ENCODE measurements at places on chromosomes 12 and 14.

GRCh38 chr12:80937391-80938238, at the start of gene LIN7A:
LIN7A (minus strand) TSS chr12:80937934; CDS start chr12:80937722, 212 bp downstream.
- DNase-seq, result no peak

DNA sequence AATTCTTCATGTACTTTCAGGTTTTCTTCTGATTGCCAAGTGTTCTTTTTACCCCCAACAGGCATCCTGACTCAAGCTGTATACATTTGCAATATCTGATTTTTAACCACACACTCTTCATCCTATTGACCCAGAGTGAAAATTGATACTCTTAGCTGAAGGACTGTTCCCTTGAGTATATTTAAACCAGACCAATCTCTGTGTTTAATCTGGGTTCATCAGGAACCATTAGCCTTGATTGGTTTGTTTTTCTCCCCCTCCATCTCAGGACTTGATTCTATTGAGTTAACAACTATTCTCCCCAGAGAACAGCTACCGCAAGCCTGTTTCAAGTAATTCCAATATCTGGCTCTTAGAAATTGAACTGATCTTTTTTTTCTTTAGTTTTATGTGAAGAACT, 222.3 kb upstream of the NOVA1 start:
- DNase-seq, result no peak

DNA sequence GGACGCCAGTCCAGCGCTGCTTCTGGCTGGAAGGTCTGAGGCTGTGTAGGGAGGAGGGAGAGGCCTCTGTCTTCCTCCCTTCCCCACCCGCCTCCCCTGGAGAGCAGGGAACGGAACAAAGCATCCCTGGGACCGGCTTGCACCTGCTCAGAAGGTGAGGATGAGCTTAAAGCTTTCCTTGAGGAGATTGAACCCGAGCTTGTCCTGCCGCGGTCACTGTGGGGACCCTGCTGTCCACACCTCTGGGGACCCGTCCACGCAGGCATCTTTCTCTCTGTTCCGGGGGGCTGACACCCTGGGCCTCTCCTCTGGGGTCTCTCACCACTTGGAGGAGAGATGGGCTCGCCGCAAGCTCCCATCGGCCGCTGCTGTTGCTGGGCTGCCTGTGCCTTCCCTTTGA, 33.2 kb upstream of the SFSWAP start:
- no peak for DNase-seq

- DNase-seq, result no peak
These were observed 70.5 kb downstream of the TMX1 start for GRCh38 chr14:51310505-51310944.

DNA sequence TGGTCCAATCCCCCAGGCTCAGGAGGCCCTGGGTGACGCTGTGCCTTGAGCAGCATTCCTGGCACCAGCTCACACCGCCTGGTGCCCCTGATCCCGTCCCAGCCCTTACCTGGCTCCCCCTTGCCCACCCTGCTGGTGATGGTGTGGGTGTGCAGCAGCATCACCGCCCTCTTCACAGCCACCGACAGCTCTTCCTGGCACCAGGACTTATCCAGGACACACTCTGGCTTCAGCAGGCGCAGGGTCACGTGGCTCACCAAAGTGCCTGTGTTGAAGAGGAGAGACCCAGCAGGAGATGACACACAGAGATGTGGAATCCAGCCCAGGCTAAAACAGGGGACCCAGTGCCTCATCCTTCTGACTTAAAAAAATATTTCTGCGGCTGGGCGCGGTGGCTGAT, 36.2 kb downstream of the GCN1 start:
- DNase-seq, result no peak

DNA sequence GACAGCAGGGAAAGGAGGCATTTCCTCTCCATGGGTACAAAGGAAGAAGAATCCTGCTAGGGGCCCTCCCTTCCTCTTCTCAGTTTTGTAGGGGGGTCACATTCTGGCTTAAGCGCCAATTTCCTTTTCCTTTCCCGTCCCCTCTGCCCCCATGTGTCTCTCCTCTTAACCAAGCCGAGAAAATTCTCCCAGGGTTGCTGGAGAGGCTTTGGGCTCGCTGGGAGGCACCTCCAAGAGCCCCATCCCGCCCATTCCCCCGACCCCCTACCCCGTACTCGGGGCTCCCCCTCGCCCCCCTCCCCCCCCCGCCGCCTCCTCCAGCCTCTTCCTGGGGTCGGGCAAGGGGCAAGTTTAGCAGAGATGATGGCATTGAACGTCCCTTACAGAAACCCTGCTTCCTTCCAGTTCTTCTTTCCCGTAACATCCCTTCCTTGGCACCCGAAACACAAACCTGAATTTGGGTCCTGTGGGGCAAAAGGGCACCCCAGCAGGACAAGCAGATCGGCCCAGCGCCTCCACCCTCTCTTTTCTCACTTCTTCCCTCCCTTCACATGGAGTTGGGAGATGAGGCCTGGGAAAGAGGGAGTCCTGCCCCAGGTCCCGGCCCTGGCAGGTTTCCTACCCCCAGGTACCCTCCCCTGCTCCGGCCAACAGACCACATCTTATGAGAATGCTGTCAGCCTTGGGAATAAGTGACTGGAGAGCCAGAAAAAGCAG, 13.7 kb downstream of the PLEKHG6 start:
- no peak for DNase-seq

DNA sequence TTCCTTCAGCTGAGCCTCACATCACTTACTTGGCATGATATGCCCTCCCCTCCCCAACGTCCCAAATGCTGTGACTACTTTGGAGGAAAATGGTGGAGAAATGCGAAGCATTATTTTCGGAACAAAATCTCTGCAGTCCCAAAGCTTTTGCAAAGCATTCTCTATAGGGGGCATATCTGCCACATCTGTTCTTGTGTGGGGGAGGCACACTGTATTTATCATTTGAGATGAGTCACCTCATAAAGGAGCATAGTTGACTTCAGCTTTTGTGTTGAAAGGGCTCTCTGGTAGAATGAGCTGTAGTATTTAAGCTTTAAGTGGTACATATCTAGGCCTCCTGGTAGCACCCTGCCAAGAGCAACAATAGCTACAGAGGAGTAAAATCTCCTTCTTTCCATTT, 447.5 kb downstream of the ADAMTS20 start:
- no peak for DNase-seq

DNA sequence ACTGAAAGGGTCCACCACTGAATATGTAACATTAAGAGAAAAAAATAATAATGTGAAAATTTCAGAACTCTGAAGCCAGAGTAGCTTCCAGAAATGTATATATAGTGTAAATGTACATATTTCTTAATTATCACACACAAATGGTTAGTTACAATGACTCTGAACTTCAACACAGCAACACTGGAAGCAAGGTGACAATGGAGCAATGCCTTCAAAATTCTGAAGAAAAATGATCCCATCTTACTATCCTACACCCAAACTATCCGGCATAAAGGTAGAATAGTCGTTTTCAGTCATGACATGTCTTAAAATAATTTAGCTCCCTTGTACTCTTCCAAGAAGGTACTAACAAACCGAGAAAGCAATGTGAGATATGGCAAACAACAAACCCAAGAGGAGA, 11.9 kb downstream of the NAP1L1 start:
- DNase-seq, result no peak

DNA sequence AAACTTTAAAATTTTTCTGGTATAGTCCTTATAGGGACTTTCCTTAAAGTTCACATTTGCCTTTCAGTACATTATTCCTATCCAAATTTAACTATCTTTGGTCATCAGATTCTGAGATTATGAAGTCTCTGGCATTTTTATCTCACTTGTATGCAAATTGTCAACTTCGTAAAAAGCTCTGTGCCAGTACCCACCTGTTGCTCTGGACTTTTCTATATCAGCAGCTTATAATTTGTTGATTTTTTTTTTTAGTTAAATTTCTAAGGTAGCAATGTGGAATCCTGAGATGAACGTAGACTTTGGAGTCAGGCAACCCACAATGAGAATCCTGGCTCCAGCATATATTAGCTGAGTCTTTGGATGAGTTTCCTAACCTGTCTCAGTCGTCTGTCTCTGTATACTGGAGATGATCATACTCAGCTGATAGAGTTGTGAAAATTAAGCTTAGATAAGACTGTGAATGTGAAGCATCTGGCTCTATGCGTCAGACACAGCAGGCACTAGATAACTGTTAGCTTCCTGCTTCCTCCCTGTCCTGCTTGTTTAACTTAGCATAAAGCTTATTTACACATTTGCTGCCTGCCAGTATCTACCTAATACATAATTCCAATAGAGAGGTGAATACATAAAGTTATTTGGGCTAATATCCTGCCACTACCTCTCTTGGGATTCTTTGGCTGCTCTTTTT, 59.8 kb downstream of the MARK3 start:
- no peak for DNase-seq

- peak; percentile 63 for DNase-seq
These were observed 109.4 kb downstream of the ARF6 start for GRCh38 chr14:50001999-50002925.

DNA sequence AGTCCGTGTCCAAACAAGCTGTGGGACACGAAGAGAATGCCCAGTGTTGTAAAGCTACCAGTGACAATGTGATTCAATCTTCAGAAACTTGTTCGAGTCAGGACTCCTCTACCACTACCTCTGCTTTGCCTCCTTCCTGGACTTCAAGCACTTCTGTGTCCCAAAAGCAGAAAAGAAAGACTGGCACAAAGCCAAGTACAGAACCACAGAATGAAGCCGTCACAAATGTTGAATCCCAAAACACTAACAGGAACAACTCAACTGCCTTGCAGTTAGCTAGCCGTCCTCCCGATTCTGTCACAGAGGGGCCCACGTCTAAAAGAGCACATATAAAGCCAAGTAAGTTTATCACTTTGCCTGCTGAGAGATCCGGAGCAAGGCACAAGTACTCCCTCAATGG, 284.9 kb downstream of the LRFN5 start:
- no peak for DNase-seq

DNA sequence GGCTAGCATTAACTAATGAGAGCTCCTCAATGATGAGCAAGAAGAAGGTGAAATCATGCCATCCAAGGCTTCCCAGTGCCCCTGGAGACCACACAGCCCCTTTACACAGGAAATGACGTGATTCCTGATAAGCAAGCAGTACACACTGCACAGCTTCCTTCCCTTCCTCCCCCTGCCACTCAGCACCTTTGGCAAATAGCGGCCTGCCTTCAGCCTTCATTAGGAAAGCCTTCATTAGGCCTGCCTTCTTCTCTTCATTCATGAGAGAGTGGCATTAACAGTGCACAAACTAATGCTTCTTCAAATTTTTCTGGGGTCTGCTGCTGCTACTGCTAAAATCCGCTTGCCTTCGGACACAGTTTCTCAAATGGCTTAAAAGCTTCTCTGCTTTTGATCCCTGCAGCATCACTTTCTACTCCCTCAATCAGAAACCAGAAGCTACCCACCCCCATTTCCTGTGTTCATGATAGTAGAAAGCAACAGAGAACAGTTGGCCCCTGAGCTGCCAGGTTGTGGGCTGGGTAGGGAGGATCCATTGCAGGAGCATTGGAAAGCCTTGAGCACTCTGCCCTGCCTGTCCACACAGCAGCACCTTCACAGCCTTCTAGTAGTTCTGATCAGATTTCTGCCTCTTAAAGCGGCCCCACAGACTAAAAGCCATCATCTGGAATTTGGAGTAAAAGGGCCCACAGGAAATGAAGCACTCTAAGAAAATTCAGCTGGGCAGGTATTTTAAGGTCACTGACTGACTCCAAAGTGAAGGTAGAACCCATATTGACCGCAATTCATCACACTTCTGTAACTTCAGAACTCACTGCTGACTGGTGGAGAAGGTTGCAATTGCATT, 103.8 kb upstream of the ETV6 start:
- DNase-seq, result peak; percentile 14

DNA sequence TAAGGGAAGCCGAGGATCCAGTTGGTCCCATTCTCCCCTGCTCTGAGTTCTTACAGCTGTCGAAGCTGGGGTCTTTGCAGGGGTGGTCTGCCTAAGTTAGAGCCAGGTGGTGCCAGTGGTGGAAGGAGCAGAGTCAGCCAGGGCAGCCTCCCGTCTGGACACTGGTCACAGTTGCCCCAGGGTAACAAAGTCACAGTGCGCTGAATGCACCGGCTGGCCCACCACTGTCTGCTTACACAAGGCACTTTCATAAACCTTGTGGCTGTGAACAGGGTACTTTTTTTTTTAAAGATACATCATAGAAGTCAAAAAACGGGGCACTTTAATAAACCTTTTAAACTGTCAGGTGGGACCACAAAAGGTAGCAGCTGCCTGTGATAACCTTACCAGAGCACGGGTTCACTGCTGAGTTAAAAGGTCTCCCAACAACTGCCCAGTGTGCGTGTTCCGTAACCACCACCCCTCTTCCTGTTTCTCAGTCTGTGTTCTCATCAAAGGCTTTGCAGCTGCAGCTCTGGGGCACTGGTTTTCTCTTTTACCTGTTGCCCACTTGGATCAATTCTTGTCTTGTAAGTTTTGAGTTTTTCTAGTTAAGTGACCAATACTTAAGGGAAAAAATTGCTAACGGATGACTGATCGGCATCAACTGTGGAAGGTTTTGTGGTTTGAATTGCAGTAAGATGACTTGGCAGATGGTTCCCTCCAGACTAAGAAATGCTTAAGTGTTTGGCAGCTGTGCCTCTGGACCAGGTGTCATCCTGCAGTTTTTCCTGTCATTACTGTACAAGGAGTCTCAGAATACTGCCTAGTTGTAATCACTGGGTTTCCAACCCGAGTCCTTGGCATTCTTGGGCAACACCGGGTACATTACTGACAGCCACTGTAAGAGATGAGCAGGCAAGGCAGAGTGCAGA, 55.9 kb downstream of the DYNC1H1 start:
- DNase-seq, result peak; percentile 11

GRCh38 chr14:85316701-85317410, 213.1 kb upstream of the FLRT2 start:
- DNase-seq, result no peak

DNA sequence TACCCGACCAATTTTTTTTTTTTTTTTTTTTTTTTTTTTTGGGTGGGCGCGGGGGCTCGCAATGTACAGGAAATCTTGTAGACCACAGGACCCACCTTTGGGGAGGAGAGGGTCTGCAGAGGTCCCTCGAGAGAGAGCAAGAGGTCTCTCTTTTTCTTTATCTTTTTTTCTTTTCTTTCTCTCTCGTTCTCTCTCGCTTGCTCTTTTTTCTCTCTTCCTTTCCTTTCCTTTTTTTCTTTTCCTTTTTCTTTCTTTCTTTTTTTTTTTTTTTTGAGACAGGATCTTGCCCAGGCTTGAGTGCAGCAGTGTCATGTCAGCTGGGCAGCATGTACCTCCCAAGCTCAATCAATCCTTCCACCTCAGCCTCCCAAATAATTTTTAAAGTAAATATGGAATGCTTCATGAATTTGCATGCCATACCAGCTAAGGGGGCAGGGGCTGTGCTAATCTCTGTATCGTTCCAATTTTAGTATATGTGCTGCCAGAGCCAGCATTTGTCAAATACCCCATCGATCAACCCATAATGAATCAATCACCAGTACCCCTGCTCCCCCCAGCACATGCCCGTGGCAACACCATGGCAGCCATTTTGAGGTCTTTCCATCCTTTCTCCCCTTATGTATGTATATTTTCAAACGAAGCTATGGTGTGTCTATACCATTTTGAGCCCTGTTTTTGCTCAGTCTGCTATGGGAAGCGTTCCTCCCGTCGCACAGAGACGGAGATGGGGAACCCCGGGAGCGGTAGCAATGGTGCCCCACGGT, 9.3 kb downstream of the PAPLN start:
- DNase-seq, result no peak

DNA sequence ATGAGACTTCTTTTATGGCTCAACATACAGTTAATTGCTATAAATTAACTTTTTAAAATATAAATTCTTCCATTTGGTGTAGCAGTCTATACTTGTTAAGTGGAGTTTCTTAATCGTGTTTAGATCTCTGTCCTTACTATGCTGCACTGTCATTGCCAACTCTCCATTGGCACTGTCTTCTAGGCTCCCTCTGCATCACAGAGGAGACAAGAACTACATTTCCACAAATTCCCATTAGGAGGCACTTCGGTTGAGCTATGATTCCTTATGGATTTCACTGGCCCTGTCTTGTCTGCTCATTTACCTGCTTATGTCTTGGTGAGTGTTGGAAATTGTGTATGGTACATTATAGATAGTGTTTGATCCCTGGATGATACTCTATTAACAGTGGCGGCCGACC, 630.9 kb upstream of the ATXN7L3B start:
- no peak for DNase-seq

Measured in activated gamma-delta T cell treated with anti-CD3 and anti-CD28 coated beads, Interleukin-2, amount 50 U/mL, for 16 hours (primary cell).